ENCODE measurements at places on chromosomes 7 and 10.

DNA sequence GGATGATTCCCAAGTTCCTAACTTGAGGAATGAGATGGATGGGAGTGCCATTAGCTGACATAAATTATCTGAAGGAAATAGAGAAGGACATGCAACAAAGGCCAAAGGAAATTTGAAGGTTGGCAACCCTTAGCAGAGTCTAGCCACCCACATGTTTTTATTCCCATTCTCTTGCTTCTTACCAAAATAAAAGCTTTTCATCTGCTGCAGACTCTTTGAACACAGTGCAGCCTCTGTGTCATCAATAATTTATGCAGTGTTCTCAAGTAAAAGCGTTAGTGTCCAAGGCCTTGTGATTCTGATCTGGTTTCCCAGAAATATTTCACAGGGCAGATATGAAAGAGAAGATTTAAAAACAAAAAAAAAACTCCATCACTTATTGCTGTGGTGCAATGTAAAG, 98.5 kb downstream of the ST7 start:
- no peak for DNase-seq

DNA sequence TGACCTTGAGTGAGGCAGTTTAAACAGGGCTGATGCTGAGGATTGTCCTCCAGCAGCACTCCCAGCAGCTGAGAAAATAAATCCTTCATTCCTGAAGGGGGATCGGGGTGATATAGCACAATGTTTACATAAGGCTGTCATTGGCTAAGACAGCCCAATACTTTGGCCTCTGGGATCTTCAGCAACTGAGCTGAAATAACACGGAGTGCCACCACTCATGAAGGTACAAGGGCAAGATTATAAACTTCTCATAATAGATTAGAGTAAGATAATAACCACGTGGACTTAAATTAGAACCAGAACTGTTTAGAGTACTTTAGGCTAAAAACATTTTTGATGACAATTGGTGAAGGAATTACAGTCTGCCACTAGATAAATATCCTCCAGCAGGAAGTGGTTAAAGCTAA, 70.0 kb upstream of the PAPSS2 start:
- no peak for DNase-seq

DNA sequence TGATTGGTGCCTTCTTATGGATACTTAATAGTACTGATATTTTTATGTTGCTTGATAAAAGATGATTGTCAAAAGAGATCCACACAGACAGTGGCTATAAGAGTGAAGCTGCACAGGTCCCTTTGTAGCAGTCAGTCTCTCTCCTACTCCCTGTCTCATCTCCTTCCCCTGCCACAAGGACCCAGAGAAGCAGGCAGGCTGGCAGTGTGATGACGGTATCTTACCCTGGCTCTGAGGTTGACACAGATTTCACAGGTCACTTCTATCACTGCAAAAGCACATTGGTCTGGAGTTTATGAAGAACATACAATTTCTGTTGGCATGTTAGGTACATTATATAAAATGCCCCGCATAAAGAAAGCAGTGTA, 64.4 kb upstream of the AHR start:
- DNase-seq = no peak

- DNase-seq = no peak
Observed at GRCh38 chr10:115091161-115091560, 2.0 kb upstream of the ATRNL1 start.

DNA sequence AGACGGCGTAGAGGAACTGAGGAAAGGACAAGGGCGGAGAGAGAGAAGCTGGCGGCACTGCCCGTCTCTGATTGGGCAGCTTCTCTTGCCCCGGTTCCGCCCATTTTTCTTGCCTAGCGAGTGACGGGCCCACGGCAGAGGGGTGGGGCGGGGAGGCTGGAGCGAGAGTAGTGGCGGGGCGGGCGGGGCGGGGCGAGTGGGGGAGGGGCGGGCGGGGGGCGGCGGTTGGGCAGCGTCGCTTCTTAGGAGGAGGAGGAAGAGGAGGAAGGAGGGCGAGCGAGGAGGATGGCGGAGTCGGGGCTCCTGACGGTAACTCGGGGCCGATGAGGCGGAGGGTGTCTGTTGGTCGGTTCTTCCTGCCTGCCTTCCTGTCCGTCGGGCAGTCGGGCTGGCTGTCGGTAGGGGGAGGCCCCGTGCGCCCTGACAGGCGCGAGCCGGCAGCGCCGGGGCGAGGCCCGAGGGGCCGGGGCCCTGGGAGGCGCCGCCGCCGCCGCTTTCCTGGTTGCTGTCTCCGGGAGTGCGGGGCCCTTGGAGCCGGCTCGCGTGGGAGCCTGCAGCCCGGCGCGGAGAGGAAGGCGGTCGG, at the start of gene SHOC2:
Gene SHOC2, plus strand, starts transcription at position 256 of the 583 bp plus-strand sequence. CDS start 44,755 bp downstream, outside the sequence.
- DNase-seq = peak; percentile 82

Data from K562 (cell line).